ENCODE measurements at places on chromosomes 5 and 9. TPM values are rescaled to one million over a fixed set of nuclear protein-coding genes. Genes with fewer than 3 reads are reported as not detected.
A peak's percentile ranks its signal among the peaks of the same experiment; 100 is the strongest.

NUDT12 gene
- 14.1 TPM for total RNA-seq

NDOR1 gene
- total RNA-seq = 22.4 TPM

CYSRT1 gene
- 1.7 TPM for total RNA-seq

DNA sequence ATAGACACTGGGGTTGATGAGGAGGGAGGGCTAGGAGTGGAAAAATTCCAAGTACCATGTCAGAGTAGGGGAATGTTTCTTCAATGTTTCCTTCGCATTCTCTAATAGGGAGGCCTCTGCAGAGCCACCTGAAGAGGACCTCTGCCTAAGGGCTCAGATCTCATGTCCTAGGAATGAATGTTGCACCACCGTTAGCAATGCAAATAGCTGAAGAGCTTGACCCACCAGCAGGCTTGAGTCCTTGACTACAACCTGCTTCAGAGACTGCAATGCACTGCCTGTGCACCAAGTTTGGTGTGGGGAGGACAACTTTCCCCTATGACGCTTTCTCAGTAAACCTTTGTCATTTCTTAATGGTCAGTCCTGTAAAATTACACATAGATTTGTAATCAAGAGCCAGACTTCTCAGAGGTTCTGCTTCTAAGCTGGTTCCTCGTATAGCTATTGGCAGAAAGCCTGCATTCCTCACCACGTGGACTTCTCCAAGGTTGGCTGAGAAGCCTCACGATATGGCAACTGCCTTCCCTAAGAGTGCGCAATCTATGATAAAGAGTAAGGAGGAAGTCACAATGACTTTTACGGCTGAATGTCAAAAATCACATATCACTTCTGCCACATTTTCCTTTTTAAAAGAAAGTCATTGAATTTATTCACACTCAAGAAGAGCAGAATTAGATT, 600.7 kb upstream of the PTGER4 start:
- H3K36me3 ChIP-seq = peaks cover 2% of the 10 kb centered on the region
- H3K4me1 ChIP-seq = peaks cover 5% of the 10 kb centered on the region
- no peak for DNase-seq
- H3K4me3 ChIP-seq = no peak overlapping the region
- H3K27ac ChIP-seq = no peak overlapping the region

GRCh38 chr5:72477644-72478043, 29.6 kb downstream of the ZNF366 start:
- no peak overlapping the region for H3K27ac ChIP-seq
- peaks cover 11% of the 10 kb centered on the region for H3K4me1 ChIP-seq
- DNase-seq = no peak

DNA sequence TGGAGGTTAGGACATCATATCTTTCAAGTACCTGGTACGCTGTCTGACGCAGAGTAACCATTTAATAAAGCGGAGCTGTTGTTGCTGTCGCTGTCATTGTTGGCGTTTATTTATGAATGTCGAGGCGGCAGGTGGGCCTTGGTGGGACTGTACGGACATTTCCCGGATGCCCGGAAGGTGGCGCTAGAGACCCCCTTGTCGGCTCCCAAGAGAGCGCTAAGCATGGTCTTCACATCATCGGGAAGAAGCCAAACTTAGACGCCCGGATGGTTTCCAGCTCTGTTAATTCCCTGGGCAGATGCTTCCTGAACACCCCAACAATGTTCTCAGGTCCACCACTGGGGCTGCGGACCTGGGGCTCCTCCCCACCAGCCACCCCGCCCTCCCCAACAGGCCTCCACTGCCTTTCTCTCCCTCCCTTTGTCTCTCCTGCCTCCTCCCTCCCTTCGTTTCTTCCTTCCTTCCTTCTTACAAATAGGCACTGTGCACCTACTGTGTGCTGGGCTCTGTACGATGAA, 54.1 kb downstream of the DUSP1 start:
- H3K4me3 ChIP-seq = no peak overlapping the region
- H3K4me1 ChIP-seq = peaks cover 2% of the 10 kb centered on the region
- peaks cover 8% of the 10 kb centered on the region for H3K27me3 ChIP-seq
- DNase-seq = peak; percentile 82

RLN1 gene
- total RNA-seq = 0.80 TPM

CER1 gene
- total RNA-seq = 1.0 TPM

DMRT3 gene
- total RNA-seq = 2.5 TPM

Measured in mesothelial cell of epicardium (in vitro differentiated cells).